ENCODE measurements at places on chromosomes 1 and 21.
A peak's percentile ranks its signal among the peaks of the same experiment; 100 is the strongest.

GRCh38 chr21:19577381-19577780, 1173.8 kb upstream of the TMPRSS15 start:
- DNase-seq: no peak

DNA sequence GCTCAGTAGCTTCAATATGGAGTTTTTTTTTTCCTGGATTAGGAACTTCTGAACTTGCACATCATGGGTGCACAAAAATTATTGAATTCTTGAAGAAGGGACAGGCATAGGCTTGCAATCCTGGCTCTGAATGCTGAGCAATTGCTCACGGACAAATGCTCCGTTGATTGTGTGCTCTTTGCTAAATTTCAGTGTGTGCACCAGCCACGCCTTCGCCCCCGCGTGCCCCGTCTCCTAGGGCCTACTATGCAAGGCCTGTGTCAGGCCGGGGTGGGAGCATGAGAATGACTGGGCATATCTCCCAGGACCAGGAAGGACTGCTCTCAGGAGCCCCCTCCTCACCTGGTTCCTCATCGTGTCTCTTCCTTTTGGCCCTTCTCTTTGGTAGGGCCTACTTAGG, 17.4 kb downstream of the IL6R start:
- no peak for DNase-seq

DNA sequence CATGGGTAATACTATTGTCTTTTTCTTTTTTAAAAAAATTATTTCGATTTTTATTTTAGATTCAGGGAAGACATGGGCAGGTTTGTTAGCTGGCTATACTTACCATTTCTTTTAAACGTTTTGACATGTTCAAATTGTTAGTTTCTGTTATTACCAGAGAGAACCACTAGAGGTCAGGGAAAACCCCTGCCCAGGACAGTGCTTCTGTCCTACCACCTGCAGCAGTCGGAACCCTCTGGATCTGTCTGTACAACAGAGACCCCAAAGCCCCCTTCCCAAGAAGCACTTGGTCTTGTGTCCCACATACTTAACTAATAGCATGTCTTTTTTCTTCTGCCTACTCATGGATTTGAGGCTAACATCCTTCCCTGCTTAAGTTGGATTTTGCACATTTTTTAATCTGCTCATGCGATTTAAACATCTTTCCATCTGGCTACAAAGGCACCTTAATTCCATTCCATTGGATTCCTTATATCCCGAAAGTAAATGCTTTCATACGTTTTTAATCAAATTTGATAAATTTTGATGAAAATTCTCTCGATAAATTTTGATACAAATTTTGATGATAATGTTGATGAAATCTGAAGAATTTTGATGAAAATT, 10.0 kb upstream of the C1orf115 start:
- no peak for DNase-seq

GRCh38 chr1:77625250-77625649, 57.2 kb downstream of the ZZZ3 start:
- DNase-seq: no peak

- DNase-seq: peak; percentile 37
Measured at GRCh38 chr1:153565529-153566374, at the start of gene S100A2. Gene S100A2, minus strand, starts transcription at chr1:153565844. Its CDS starts 1,967 bp downstream, at chr1:153563877.

- DNase-seq: no peak
Measured at GRCh38 chr1:160062230-160062532, 7.8 kb downstream of the KCNJ10 start.

- DNase-seq: no peak
Measured at GRCh38 chr1:156721535-156721934, 6.7 kb upstream of the METTL25B start.

- no peak for DNase-seq
Measured at GRCh38 chr1:54402896-54403295, 3.3 kb downstream of the SSBP3 start.

DNA sequence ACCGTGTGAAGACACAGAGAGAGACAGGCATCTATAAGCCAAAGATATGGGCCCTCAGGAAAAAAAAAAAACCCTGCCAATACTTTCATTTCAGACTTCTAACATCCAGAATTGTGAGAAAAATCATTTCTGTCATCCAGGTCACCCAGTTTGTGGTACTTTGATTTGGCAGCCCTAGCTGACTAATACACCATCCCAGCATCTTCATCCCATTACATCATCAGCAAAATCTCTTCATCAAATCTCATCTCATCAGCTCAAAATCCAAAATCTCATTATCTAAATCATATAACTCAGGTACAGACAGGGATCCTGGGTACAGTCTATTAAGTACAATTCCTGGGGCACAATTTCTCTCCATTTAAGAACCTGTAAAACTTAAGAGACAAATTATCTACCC, 51.9 kb upstream of the GJA8 start:
- DNase-seq: no peak

DNA sequence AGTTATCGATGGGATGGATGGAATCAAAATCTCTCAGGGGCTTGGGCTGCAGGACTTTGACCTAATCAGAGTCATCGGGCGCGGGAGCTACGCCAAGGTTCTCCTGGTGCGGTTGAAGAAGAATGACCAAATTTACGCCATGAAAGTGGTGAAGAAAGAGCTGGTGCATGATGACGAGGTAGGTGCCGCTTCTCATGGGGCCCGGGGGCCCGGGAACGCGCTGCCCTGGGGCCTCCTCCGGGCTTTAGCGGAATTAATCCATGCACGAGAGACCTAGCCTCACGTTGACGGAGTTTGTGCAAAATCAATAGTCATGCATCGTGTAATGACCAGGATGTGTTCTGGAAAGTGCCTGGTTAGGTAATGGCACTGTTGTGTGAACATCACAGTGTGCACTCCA, 43.8 kb downstream of the FAAP20 start:
- DNase-seq: no peak

- no peak for DNase-seq
Measured at GRCh38 chr1:77636864-77637263, 45.6 kb downstream of the ZZZ3 start.

DNA sequence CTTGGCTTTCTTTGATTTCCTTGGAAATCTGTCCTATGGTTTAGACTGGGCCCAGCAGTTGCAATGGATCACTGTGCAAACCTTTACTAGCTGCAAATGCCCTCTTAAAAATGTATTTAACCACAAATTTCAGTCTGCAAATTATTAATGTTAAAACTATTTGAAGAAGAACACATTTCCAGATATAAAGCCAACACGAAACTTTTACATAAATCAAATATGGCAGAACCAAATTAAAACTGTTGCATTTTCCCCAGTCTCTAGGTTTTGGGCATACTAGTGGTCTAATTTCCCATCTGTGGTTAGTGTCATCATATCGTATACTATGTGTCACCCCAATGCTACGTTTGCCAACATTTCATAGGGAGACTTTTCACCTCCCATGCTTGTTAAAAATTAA, 52.3 kb downstream of the HMCN1 start:
- DNase-seq: no peak

GRCh38 chr1:66493731-66494130, 40.2 kb upstream of the SGIP1 start:
- no peak for DNase-seq

DNA sequence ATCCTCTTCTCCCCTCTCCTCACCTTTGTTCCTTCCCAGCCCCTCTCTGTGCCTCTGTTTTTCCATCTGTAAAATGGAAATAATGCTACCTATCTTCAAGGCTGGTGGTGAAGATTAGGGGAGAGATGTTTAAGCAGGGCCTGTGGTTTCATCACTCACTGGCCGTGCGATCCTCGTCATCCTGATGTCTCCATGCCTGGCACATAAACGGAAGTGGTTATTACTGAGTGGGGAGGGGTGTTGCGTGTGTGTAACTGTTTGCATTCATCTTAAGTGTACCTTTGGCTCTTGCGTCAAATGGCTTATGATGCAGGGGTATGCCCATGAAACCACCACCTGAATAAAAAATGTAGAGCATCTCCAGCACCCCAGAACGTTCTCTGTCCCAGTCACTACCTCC, 17.2 kb upstream of the C1QA start:
- DNase-seq: no peak

DNA sequence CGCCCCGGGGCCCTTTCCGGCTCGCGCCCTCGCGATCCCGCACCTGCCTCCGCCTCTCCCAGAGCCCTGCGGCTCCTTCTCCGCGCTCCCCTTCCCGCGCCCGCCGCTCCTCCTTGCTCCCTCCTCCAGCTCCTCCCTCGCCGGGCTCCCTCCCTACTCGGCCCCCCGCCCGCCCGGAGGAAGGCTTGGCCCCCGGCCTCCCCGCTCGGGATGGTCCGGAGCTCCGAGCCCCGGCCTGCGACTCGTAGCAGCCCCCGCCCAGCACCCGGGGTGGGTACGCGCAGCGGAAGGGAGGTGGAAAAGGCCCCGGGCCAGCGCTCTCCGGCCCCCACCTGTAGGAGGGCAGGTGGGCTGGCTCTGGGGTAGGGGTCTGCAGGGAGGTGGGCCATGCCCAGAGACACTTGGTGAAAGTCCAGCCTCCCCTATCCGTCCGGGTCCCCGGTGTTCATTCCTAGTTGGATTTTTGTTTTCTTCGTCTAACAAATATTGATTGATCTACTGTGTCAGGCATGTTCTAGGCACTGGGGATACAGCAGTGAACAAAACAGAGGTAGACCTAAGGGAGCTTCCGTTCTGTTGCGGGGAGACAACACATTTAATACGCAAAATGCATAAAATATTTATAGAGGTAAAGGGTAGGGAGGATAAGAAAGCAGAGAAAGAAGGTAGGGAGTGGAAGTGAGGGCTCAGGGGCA, at the start of gene HTR1D:
HTR1D (minus strand) TSS at position 82 of the 695 bp plus-strand sequence. CDS start 23,283 bp downstream, outside the sequence.
- DNase-seq: no peak

DNA sequence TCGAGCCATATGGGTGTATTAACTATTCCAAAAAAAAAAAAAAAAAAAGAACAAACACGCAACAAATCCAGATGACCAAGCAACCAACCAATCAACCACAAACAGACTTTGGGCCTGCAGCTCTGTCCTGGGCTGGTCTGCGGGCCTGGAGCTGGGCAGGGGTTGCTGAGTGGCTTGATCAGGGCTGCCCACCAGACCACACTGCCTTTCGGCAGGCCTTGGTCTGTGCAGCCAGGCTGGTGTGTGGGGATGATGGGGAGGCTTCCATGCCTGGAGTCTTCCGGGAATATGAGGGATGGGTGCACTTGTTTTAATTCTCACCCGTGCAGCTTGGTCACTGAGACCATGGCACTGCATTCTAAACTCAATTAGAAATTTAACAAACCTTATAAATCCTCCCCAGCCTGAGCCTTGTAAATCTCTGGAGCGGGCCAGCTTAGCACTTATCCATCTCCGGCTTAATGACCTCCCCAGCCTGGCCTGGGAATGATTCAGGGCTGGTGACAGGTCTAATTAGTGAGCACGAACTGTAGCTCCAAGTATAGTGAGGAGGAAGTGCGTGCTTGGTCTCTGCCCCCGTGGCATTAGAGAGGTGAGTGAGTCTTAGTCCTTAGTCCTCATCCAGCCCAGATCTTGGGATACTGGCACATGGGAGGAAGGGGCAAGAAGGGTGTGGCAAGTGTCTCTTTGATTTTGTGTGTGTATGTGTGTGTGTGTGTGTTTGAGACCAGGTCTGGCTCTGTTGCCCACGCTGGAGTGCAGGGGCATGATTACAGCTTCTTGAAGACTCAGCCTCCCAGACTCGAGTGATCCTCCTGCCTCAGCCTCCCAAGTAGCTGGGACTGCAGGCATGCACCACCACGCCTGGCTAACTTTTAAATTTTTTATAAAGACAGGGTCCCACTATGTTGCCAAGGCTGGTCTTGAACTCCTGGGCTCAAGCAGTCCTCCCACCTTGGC, 74.6 kb upstream of the CSF3R start:
- no peak for DNase-seq

DNA sequence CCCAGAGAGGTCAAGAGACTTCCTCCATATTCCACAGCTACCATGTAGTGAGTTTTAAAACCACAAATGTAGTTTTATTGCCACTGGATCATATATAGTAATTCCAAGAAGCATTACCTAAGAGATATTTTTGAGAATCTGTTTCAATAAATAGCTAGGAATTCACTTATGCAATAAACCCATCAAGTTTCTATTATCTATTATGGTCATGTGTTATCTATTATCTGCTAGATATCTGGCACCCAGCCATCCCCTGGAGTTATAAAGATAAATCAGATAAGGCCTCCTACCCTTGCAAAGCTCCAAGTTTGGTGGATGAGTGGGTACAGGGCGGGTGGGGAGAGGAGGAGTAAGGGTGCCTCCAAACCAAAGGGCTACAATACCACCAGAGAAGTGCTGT, 10.3 kb upstream of the VWA5B1 start:
- no peak for DNase-seq

GRCh38 chr1:72288886-72289285, 6.5 kb upstream of the NEGR1 start:
- no peak for DNase-seq

Data from stimulated activated CD4-positive, alpha-beta T cell treated with anti-CD3 and anti-CD28 coated beads, Interleukin-12 subunit alpha, Interleukin-12 subunit beta, amount 100 ng/mL, for 24 hours (primary cell).